ENCODE measurements at places on chromosomes 11 and 22.

- no peak for DNase-seq
Observed at GRCh38 chr11:134159652-134160051, 64.1 kb downstream of the NCAPD3 start.

DNA sequence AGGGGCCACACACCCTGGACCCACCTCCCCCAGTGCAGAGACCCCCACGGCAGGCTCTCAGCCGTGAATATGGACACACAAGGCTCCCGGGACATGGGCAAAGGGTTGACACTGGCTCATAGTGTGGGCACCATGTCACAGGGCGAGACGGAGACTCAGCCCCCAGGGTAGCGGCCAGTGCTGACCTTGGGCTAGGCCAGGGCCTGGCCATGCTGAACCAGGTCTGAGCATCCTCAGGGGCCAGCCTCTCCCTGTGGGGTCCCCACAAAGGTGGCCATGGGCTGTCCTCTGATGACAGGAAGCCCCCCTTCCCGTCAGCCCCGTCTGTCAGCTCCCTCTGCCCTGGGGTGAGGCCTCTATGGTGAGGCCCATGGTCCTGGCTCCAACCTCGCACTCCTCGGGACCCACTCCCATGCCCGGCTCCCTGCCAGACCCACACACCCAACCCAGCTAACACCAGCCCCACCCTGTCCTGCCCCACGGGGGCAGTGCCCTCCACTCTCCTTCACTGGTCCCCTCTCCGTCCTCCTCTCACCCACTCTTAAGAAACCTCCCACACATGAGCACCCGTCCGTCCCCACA, 19.0 kb upstream of the PRODH start:
- peak; percentile 57 for DNase-seq

DNA sequence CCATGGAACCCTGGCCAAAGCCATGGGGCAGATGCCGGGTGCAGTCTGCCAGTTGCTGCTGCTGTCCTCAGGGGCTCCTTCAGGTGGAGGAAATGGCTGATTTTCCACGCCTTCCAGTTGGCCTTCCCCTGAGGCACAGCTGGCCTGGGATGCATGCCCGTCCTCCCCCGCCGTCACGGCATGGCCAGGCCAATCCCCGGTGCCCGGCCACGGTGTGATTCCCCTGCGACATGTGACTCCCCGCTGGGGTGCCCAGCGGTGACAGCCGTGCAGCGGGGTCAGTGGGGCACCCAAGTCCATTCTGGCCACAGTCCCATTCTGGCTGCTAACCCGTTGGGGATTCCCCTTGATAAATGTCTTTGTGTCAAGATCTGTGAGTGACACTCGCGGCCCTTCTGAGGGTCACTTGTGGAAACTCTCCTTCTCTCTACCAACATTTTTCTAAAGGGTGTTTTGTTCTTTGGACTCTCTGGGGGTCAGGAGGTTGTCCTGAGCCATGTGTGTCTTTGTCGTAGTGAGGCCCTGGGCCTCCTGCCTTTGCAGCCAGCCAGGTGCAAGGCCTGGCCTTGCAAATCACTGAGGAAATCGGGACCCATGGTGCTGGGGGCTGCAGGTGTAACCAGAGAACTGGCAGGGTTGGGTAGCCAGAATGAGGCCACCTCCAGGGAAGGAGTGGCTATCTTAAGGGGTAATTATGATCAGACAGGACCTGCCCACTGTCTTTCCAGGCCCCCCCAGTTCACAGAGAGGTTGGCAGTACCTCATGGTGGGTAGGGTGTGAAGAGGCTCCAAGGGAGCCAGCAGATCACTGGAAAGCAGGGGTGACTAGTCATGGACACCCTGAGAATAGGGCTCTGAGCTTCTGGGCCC, 37.1 kb downstream of the KCNQ1OT1 start:
- DNase-seq = peak; percentile 32

DNA sequence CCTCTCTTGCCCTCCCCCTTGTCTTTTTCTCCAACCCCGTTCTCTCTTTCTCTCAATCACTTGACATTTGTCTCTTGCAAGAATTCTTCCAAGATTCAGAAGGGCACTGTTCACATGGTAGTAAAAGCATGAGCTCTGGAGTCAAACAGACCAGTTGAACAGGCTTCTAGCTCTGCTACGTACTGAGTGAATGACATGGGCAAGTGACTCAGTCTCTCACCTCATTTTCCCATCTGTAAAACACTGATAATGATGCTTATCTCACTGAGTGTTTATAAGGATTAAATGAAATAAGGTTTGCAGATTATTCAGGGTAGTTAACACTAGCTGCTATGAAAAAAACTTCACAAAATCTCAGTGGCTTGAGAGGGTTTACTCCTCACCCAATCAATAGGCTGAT, 5.9 kb upstream of the IL10RA start:
- no peak for DNase-seq

- no peak for DNase-seq
Observed at GRCh38 chr22:46178755-46179505, 28.6 kb downstream of the PPARA start.

GRCh38 chr11:6642957-6643356, 12.7 kb downstream of the DCHS1 start:
- DNase-seq = no peak

DNA sequence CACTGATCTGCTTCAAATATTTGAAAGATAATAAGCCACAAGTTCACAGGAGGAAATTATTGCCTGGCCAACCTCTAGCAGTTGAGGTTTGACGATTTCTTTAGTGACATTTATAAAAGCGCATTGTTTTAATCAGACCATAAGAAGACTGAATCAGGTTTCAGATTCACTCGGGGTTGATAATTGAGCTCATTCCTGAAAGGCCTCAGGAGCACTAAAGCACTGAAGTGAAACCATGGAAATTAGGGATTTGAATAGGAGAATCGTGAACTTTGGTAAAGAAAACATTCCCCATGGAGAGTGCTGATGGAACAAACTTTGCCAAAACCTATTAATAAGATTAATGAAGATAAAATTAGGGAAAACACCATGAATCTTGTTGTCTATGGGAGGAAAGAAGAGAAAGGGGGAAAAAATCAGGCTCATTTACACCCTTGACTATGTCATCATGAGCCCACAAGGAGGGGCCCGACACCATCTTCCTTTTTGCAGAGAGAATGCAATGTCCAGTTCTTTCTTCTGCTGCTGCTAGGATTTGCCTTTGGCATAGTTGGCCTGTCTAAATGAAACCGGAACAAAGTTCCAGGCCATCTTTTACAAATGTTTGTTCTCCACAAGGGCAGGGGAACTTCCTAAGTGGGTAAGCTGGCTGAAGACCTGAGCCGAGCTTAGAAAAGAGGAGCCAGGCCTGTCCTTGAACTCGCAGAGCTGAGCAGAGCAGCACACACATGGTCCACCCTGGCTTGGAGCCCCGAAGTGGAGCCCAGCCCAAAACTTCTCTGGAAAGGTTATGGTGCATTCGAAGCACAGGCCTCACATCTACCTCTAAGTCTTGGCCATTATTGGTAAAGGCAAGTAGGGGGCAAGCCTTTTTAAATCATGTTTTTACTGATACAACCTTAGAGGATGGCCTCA, 56.1 kb upstream of the EIF3M start:
- no peak for DNase-seq
